ENCODE measurements at places on chromosomes 12 and 14.

DNA sequence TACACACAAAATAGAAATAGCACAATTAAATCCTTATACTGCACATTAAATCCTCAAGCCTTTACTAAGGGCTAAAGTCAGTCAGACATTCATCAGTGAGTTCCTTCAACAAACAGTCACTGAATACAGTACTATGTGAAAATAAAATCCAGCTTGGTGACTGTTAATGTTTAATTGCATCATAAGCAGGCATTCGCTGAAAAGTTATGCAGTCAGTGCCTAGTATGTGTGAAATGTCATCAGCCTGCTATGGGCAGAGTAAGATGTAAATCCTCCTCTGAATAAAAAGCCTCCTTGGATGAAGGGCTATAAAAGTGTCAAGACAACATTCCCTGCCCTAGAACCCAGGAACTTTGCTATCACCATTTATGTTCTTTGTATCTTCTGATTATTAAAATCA lies 116.4 kb downstream of the PRICKLE1 start:
- DNase-seq, result no peak

DNA sequence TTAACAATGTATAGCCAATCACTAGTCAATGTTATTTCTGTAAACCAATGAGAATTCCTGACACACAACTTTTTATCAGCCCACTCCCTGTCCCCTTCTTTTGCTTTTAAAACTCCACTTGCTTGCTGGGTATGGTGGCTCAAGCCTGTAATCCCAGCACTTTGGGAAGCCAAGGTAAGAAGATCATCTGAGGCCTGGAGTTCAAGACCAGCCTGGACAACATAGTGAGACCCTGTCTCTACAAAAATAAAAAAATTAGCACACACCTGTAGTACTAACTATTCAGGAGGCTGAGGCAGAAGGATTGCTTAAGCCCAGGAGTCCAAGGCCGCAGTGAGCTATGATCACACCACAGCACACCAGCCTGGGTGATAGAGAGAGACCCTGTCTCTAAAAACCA lies 87.8 kb downstream of the PAPLN start:
- no peak for DNase-seq

GRCh38 chr14:50985859-50986331 lies 41.6 kb upstream of the PYGL start:
- DNase-seq, result no peak

DNA sequence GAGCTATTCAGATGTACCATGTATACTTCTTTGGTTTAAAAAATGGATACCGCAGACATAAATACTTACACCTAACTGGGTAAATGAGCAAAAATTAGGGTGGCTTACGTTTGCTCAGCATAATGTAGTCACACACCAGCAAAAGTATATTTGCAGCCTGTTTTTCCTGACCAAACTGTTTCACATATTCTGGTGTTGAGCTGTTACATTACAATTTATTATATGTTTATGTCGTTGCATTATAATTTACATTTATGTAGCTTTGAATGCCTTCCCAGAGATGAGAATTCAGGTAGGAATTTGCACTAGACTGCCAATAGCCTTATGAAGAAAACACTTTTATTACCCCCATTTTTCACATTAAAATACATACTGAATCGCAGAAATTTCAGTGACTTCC lies 183.3 kb downstream of the PTPRO start:
- DNase-seq, result no peak
